ENCODE measurements at places on chromosomes 5 and 9.

DNA sequence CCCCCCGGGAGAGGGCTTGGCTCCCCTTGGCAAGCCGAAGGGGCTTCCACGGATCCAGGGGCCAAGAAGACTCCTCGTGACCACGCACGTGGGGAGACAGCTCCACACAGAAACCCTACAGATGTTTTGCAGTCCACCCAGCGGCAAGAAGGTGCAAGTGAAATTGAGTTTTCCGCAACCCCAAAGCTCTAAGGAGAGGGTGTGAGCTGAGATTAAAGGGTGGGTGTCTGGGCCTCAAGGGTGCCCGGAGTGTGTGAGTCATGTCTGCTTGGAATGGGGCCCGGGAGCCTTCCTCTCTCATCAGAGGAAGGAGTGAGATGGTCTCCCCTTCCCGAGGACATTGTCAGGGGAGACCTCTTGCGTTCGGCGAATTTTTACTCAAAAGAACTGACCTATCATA is 79.1 kb downstream of the OLFM1 start:
- peak; percentile 34 for DNase-seq

- no peak for DNase-seq
Measured at GRCh38 chr5:177296581-177296980, 6.9 kb downstream of the RAB24 start.

DNA sequence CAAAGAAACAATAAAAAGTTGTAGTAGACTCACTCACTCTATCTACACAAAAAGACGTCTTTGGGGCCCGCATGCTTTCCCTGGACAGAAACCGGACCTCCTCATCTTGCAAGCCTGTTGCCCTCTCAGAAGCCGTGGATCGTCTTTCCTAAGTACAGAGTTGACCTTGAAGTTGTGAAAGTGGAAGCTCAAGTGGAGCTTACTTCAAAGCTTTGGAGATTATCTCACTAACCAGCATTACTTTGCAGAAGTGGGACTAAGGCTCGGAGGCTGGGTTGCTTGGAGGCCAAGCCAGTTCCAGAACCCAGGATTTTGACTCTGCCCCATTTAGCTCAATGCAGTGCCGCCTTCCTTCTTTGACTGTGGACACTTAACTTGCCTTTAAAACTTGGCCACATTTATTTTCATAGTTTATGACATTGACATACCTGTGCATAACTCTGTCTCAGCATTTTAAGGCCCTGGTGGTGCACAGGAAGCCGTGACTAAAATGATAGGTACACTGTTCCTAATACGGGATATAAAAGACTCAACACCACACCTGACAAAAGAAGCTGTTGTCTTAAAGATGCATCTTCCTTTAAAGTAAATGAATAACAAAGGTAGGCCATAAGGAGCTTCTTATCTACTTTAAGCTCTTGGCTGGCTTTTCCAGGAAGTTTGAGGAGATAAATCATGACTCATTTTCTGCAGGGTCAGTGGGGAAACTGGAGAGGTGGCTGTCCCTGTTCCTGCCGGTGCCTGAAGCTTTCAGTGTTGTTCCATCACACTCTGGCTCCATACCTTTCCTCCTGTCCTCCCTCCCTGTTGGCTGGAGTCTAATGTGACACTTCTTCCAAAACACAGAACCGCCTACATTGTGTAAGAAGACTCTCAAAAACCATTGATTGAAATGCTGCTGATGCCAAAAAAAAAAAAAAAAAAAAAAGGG is 10.7 kb downstream of the SLC25A25 start:
- peak; percentile 63 for DNase-seq

- peak; percentile 61 for DNase-seq
Measured at GRCh38 chr5:170632985-170633234, 129.1 kb downstream of the KCNIP1 start.

DNA sequence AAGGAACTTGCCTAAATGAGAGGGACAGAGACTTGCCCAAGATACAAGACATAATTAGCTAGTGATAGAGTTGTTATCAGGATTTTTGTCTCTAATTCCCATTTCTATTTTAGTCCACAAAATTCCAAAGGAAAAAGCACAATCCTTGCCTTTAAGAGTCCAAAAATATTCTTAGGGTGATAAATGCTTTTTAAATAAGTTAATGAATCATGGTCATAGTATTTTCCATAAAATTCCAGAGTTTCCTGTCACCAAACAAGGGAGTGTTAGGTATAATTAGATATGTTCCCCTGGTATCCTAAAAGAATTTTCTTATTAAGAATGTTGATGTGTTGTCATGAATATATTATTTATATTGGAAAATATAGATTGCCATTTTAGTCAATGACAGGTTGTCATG is 21.8 kb upstream of the CEP72 start:
- no peak for DNase-seq

- DNase-seq, result peak; percentile 97
Measured at GRCh38 chr5:125277494-125278154, 531.2 kb upstream of the ZNF608 start.

GRCh38 chr5:80152778-80153177 is 103.1 kb downstream of the SERINC5 start:
- DNase-seq, result no peak

DNA sequence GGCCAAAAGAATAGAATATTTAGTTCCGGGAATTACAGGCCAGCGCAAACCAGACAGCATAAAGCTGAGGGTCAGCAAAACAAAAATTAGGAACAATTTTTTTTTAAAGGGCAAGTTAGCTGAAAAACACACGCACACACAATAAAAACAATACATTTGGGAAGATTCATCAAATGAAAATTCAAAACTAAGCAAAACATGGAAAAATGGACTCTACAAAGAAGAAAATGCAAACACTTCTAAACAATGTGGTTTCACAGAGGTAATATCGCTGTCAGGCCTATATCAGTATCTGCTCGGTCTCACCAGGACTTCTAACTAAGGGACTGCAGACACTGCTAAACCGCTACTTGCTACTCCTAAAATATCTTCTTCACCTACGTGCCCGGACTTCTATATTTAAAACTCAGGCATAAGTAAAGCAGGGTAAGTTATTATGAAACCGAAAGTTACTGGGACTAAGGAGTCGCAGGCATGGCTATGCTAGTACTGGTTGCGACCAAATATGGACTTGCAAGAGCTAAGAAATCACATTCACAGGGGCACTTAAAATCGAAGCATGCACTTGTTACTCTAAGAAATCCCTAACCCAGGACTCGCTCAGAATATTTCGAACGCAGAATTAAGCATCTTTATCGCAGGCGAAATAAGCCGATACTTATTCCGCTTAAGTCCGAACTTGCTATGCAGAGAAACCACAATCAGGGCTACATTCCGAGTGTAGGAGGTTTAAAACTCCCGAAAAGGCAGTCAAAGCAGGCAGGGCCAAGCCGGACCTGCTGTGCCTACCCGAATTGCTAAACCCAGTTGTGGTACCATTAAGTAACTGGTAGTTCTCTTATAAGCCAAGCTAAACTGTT is 2.3 kb downstream of the ANXA2R start:
- no peak for DNase-seq

DNA sequence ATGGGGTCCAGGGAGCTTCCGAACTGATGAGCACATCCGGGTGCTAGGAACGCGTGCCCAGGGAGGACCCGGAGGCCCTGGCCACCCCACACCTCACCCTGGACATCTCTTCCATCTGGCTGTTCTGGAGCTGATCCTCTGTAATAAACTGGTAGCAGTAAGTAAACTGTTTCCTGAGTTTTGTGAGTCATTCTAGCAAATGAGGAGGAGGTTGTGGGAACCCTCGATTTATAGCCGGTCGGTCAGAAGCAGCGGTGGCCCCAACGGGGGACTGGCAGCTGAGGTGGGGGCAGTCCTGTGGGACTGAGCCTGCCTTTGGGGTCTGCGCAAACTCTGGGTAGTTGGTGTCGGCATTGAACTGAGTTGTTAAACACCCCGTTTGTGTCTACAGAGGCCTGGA is 15.4 kb upstream of the UBAC1 start:
- no peak for DNase-seq

- DNase-seq, result no peak
Measured at GRCh38 chr9:36905101-36906066, 128.7 kb downstream of the PAX5 start.

GRCh38 chr5:160347448-160347847 is 23.0 kb downstream of the C1QTNF2 start:
- DNase-seq, result no peak

- DNase-seq, result no peak
Measured at GRCh38 chr9:80646211-80646610, 1043.1 kb downstream of the TLE1 start.

- DNase-seq, result peak; percentile 41
Measured at GRCh38 chr5:106374956-106375355, 1295.8 kb downstream of the EFNA5 start.

DNA sequence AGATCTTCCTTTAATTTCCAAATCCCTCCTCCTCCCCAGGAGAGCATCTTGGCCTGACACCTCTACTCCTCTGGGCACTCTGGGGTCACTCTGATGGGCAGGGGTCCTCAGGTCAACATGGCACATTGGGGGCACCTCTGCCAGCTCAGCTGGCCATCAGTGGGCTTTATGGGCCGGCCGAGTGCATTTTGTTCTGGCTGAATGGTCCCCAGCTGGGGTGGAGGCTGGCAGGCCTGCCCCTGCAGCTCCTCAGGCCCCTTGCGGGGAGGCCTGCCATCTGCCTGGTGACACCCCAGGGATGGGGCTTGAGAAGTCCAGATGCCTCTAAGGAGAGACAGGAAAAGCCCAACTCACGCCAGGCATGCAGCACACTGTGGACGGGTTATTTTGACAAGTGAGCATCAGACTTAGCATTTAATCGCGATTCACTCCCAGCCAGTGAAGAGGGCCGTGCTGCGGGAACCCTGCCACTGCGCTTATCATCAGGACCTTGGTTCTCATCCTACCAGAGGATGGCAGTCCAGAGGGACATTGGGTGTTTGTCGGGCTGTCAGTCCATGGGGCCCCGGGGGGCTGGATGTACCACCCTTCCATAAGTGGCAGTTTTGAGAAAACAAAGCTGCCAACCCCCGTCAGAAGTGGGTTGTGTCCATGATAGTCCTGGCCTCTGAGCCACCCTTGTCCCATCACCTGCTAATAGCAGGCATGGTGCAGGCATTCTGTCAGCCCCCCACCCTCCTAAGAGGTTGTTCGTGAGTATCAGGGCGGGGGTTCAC is 21.7 kb downstream of the PHF2 start:
- DNase-seq, result no peak

DNA sequence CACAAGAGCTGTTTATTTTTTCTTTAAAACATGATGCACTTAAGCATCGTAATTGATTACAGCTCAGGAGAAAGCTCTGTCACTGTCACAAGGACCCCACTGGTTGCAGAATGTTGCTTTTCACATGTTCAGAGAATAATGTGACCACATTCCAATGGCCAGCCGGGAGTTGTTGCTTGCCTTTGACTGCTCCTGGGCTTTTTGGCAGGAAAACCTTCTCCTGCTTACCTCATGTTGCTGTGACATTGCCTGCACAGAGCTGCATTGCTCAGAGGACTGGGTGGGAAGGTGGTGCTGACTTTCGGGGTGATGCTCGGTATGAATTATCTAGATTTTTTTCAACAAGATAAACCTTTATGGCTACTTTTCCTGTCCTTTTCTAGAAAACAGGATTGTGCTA is 88.2 kb downstream of the PALM2AKAP2 start:
- no peak for DNase-seq

DNA sequence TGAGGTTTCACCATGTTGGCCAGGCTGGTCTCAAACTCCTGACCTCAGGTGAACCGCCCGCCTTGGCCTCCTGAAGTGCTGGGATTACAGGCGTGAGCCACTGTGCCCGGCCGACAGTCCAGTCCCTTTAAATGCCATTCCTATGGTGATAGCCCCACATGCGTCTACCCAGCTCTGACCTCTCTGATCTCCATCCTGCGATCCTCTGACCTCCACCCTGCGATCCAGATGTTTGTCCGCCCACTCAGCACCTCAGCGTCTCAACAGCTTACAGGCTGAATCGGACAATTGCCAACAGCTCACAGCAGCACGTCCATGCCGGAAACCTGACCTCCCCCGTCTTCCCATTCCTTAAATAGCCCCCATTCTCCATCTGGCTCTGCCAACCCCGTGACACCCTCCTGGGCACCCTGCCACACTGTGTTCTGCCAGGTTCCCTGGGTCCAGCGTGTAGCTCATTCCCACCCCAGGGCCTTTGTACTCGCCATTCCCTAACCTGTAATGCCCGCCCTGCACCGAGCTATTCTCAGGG is 44.0 kb upstream of the RNU6ATAC start:
- DNase-seq, result no peak

DNA sequence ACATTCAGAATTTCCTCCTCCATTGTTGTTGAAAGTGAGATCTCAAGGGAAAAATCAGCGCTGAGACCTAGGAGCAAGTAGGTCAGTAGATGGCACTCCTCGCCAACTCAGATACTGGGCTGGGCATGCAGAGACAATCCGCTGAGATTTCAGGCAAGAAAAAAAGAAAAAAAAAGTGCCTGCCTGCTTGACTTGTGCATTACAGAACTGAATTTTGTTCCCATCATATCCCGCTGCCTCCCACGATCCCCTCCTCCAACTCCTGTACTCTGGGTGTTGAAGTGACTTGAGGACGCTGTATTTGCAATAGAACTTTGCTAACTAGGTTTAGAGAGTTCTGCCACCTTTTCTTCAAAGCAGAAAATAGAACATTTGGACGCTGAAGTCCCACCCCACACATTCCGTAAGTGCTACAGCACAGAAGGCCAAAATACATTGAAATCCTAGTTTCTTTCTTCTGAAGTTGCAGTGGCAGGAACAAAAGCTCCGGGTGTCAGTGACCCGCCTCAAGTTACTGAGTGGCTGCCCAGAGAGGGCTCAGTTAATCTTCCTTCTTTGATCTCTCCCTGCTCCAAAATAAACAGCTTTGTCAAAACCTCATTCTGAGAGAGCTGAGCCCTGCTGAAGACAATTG is 265.8 kb downstream of the MLLT3 start:
- DNase-seq, result peak; percentile 78

- no peak for DNase-seq
Measured at GRCh38 chr5:104909803-104910202, 1347.2 kb upstream of the NUDT12 start.

GRCh38 chr9:752201-752600 is 89.3 kb upstream of the DMRT1 start:
- peak; percentile 98 for DNase-seq

DNA sequence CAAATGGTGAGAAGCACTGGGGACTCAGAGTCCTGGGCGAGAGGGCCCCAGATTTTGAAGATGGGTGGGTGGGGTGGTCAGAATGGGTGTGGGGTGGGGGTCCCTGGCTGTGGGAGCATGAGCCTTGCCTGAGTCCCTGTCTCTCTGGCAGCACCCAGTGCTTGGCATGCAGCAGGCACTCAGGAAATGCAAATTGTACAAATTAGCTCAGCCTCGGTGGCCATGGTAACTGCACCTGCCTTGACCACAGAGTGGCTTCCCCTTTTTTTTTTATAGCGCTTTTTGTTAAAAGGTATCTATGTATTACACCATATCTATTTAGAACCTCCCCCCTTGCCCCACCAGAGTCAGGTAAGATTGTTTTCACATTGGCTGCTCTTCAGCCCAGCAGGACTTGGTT is 19.2 kb upstream of the PITX1 start:
- no peak for DNase-seq

- no peak for DNase-seq
Measured at GRCh38 chr9:93315118-93315517, 131.2 kb downstream of the WNK2 start.

GRCh38 chr9:80020530-80020929 is 448.8 kb downstream of the TLE4 start:
- DNase-seq, result no peak

- DNase-seq, result peak; percentile 70
Measured at GRCh38 chr5:95238560-95239325, 46.2 kb downstream of the MCTP1 start.
